ENCODE measurements at places on chromosomes 1 and 21.

- no peak for DNase-seq
These were observed 12.8 kb upstream of the FOXO6 start for GRCh38 chr1:41348394-41348793.

- no peak for DNase-seq
These were observed 54.6 kb upstream of the BOLA1 start for GRCh38 chr1:149844650-149845255.

DNA sequence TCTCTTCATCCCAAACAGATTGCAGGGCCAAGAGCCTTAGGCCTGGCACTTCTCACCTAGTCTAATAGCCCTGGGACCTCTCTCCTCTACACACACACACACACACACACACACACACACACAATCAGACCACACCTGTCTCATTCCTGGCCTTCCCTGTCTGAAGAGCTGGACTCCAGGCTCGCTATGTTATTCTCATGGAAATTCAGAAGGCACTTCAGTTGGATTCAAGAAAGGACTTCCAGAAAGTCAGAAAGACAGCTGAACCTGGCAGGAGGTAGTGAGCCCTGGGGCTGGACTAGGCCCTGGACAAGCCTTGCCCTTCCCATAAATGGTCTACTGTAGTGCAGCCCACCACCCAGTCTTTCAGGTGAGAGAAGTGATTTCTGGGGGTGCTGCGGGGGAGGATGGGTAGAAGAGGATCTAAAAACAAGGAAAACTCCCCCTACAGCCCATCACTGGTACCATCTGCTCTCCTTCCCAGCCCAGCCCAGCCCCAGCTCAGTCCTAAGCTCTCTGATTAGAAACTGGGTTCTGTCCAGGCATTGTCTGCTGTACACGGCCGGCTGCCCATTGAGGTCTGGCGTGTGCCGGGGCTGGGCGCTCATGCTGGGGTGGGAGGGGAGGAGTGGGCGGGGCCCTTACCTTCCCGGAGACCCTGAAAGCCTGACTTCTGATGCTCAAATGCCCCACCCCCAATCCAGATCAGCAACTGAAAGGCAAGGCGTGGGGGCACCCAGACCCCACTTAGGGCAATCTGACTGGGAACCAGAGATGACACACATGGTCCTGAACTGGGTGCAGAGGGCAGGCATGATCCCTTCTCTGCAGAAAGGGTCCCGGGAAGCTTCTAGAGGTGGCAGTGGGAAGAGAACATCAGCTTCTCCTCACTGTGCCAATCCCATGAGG, 2.5 kb downstream of the KIF21B start:
- no peak for DNase-seq

DNA sequence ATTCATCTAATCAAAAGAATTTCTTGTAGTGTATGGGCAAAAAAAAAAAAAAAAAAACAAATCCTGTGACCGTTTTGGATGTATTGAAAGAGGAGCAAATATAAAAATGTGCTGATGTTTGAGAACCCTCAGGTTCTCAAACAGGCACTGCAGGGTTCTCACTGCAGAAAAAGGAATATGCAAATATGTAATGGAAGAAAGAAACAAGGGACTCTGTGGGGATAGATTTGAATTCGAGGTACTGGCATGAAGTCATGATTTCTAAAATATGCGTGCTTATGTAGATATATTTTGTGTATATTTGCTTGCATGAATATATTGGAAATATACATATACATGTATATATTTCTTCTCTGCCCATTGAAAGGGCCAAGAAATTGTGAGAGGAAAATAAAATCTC, 365.0 kb upstream of the RUNX1 start:
- no peak for DNase-seq

GRCh38 chr1:173429471-173430402, 47.4 kb upstream of the PRDX6 start:
- peak; percentile 45 for DNase-seq

DNA sequence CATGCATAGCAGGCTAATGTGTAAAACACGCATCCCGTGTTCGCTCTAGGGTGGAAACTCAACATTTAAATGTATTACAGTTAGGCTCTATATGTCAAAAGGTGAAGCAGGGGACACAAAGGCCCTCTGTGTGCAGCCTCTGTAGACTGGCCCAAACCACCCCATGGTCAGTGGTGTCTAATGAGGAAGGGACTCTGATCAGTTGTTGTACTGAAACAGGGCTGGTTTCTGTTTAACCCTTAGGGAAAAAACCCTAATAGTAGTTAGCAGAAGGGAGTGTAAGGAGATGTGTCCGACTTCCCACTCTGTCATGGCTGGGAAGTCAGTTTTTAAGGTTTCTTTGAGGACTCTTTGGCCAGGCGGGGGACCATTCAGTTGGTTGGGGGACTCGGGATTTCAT, 21.5 kb upstream of the CD2 start:
- no peak for DNase-seq

GRCh38 chr1:234584926-234585325, 25.1 kb downstream of the IRF2BP2 start:
- no peak for DNase-seq

DNA sequence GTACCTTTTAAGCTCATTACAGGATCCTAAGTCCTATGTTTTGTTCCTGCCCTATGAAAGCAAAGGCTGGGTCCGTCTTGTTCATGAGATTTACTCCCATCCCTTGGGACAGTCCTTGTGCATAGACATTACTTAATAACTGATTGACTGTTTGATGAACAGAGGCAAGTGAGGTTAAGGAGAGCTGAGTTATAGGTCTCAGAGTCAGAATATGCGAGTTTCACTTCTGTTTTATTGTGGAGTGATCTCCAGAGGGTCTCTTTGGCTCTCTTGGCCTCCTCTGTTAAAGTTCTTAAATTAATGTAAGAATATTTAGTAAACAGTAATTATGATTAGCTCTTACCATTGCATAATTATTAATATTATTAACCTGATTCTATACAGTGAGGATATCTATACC, 52.6 kb downstream of the BRINP2 start:
- DNase-seq: no peak

DNA sequence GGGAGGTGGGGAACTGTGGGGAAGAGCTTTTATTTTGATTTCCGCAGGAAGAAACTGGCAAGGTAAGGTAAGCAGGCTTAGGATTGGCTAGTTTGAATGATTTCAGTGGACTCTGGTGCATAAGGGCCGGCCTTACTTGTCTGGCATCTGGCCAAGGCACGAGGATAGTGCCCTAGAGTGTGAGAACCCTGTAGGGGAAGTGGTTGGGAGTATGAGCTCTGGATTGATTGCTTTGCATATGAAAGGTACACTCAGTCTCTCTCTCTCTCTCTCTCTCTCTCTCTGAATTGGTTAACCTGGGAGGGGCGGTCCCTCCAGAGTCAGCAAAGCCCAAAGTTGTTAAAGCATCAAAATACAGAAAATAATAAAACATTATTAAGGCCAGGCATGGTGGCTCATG, 463.0 kb downstream of the SIPA1L2 start:
- DNase-seq: no peak

GRCh38 chr1:109592916-109593315, 26.5 kb downstream of the GNAT2 start:
- DNase-seq: no peak
